ENCODE measurements at places on chromosomes 13 and 19. TPM values are rescaled to one million over a fixed set of nuclear protein-coding genes. Genes with fewer than 3 reads are reported as not detected.

ITGBL1 gene
- total RNA-seq = 6.9 TPM

NRTN gene
- 0.23 TPM for total RNA-seq

DNA sequence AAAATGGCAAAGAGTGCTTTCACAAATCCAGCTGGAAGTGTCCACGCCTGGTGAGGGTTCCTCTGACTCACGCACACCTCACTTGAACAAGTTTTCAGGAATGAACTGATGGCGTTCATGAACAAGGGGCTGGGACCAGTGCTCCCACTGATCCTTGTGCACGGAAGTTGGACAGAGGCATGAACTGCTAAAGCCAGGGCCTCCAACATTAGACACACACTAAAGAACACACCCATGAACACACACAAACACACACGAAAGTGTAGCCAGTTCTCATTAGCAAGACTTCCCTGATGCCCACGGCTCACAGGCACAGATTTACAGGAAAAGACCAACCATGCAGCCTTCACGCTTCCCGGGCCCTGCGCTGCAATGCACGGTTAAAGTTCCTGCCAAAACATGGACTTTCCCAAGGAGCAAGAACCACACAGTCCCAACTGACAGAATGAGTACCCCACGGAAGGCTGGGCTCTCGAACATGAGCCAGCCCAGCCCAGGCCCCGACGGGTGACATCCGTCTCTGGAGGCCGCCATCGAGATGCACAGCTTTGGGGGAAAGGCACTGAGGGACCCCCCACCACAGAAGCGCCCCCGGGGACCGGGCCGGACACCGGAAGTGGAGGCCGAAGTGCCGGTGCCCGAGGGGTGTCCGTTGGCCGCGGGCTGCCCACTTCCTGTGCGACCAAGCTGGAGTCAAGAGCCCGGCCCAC lies 808 bp downstream of the DNMT1 start:
- DNase-seq = no peak

GRCh38 chr13:40247845-40248244 lies 418.6 kb downstream of the FOXO1 start:
- DNase-seq = no peak

CD33 gene
- total RNA-seq = 3.3 TPM

DNA sequence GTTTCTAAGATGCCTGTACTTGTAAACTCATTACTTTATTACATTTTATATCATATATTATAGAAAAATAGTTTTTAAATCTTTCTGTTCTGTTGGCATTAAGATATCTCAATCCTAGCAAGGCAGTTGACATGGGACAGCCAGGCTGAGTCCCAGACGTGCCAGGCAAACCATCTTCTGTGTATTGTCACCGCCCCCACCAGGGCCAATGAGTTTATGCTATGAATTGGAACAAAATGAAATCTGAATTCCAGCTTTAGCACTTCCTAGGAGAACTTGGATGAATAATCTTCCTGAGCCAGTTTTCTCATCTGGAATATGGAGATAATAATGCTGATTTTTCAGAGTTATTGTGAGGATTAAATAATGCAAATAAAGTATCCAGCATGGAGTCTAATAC lies 79.9 kb upstream of the GSX1 start:
- no peak for DNase-seq

- no peak for DNase-seq
Observed at GRCh38 chr13:95650696-95651095, 6.2 kb upstream of the DZIP1 start.

- no peak for DNase-seq
Observed at GRCh38 chr13:112586334-112586960, 1.5 kb downstream of the TUBGCP3 start.

KLK15 gene
- total RNA-seq = not detected

DNA sequence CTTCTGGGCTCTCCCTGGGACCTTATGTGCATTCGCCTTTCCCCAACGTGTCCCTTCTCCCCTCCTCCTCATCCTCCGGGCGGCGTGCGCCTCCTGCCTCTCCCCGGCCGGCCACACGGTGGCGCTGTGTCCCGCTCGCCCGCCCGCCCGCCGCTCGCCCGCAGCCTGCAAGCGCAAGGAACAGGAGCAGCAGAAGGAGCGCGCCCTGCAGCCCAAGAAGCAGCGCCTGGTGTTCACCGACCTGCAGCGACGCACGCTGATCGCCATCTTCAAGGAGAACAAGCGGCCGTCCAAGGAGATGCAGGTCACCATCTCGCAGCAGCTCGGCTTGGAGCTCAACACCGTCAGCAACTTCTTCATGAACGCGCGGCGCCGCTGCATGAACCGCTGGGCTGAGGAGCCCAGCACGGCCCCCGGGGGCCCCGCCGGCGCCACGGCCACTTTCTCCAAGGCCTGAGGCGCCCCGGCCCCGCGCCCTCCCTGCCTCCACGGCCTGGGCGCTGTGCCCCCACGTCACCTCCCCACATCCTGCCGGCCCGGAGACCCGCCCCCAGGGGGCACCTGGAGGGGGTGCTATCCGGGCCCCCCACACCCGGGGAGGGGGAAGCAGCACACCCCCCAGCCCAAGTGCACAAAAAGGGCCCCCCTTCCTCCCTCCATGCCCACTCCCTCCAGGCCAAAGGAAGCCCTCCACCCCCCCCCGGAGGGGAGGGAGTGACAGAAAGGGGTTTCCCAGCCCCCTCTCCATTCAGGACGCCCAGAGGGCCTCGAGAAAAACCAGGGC lies 21.9 kb downstream of the ONECUT3 start:
- no peak for DNase-seq

PEAK3 gene
- total RNA-seq = 0.06 TPM

PSENEN gene
- total RNA-seq = 100 TPM

DNA sequence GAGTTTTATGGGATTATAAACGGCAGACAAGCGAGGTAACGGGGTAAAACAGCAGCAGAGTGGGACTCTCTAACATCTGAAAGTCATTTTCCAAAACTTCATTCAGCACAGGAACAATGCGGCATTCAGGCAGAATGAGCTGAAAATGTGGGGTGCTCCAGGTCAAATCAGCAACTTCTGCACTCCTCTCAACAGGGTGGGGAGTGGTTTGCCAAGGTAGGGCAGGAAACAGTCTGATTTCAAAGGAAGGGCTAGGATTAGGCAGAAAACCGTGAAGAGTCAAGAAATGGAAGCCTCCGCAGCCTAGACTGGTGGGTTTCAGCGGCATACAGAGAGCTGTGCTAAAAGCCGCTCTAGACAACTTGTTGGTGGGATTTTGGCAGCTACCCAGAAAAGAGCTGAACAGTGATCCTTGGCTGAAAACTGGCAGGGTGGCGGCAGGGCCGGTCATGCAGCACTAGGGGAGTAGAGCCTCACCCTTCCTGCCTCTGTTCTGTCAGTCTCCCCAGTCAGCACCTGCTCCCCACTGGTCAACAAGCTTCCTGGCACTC lies 154.2 kb upstream of the KLF12 start:
- DNase-seq = peak; percentile 4

GRCh38 chr13:105763851-105764250 lies 771.6 kb downstream of the EFNB2 start:
- no peak for DNase-seq

DNA sequence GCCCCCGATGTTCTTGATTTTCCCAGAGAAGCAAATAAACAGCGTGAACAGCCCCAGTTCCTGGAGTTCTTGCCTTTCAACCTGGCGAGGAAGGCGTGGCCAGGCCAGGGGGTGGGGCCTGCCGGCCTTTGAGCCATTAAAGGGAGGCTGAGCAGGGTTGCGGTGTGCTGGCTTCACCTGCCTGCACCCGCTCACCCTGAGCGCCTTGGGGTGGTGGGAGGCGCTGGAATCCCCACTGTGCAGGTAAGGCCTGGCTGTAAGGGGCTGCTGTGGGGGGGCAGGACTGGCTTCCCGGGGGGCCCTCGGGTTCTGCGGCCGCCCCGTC lies 2.7 kb upstream of the MISP start:
- DNase-seq = no peak

DNA sequence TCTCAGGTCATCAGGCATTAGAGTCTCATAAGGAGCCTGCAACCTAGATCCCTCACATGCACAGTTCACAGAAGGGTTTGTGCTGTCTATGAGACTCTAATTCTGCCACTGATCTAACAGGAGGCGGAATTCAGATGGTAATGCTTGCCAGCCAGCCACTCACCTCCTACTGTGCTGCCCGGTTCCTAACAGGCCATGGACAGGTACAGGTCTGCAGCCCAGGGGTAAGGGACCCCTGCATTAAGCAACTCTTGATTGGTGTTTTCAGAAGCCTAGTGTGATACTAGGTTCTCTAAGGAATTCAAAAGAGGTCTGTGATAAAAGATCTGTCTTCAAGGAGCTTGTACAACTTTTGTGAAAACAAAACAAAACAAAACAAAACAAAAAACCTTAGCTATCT lies 31.1 kb downstream of the CAB39L start:
- no peak for DNase-seq

DNA sequence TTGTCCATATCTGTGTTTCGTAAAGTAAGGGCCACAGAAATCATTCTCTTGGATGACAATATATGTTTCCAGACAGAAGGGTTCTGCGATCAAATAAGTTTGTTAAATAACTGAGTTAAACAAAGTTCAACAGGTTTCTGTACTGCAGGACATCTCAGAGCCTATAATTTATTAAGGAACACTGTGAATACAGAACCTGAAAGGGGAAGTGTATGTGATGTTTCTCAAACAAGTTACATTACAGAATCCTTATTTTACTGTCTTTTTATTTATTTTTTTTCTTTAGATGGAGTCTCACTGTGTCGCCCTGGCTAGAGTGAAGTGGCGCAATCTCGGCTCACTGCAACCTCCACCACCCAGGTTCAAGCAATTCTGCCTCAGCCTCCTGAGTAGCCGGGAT lies 55.4 kb upstream of the GTF2F2 start:
- DNase-seq = no peak

DNA sequence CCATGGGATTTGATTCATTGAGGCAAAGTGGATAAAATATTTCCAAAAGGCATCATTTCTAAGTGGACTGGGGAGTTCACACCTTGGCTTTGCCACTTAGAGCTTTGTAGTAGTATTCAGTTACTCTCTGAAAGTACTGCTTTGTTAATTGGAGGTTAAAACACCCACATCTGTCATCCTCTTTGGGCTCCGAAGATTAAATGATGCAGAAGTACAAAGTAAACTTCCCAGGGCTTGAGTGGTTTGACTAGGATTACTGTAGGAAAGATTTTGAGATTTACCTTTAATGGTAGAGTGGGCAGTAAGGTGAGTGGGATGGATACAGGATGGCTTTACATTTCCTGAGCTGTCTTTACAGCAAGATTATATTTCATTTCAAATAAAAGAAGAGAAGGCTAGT lies 42.4 kb downstream of the WASF3 start:
- DNase-seq = no peak

GRCh38 chr19:38409631-38410133 lies 6.8 kb downstream of the FAM98C start:
- DNase-seq = no peak

DNA sequence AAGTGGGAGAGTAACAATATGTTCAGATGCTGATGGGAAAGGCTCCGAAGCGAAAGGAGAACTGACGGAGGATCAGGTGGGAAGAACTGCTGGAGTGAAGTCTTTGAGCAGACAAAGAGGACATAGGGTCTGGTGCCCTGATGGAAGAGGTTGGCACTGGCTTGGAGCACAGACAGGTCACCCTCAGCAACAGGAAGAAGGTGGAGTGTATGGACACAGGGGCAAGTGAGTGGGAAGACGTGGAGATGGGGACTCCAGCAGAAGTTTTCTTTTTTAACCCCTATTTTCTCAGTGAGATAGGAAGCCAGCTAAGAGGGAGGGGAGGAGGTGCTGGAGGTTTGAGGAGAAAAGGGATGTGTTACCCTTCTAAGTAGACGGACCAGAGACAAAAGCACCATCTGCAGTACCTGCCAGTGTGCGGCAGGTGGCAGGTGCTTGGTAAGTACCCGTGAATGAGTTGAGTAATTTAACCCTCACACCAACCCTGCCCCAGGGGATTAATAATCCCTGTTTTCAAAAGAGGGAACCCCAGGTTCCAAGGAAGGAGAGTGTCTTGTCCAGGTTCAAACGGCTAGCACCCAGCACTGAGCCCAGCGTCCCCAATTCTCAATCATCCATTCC lies 11.2 kb downstream of the HAS1 start:
- DNase-seq = peak; percentile 68

GRCh38 chr13:38664906-38665305 lies 22.0 kb upstream of the FREM2 start:
- DNase-seq = no peak

PDX1 gene
- not detected for total RNA-seq

DNA sequence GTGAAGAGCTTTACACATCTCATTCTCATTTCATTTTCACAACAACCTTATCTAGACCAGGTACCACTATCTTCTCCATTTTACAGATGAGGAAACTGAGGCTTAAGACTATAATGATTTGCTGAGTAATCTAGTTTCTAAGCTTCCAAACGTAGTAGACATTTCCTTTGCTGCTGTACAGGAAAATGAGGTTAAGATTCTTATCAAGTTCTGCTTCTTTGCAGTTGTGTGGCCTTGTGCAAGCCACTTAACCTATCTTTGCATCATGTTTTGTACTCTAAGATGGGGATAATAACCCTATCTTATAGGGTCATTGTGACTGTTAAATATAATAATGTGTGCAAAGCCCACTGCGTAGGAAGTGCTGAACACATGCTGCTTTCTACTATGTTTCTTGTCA lies 307.9 kb downstream of the HS6ST3 start:
- DNase-seq = no peak

LILRA5 gene
- total RNA-seq = not detected

DNA sequence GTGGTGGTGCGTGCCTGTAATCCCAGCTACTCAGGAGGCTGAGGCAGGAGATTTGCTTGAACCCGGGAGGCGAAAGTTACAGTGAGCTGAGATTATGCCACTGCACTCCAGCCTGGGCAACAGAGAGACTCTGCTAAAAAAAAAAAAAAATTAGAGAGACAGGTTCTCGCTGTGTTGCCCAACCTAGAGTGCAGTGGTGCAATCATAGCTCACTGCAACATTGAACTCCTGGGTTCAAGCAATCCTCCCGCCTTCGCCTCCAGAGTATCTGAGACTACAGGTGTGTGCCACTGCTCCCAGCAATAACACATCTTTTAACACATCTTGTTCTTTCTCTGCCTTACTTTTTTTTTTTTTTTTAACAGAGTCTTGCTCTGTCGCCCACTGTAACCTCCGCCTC lies 32.7 kb downstream of the CLEC17A start:
- no peak for DNase-seq
